Peyer's patch (tissue), 4 donors: ENCODE measurements at places on chromosomes 12 and 14. TPM values are rescaled to one million over a fixed set of nuclear protein-coding genes. Genes with fewer than 3 reads are reported as not detected.

DNA sequence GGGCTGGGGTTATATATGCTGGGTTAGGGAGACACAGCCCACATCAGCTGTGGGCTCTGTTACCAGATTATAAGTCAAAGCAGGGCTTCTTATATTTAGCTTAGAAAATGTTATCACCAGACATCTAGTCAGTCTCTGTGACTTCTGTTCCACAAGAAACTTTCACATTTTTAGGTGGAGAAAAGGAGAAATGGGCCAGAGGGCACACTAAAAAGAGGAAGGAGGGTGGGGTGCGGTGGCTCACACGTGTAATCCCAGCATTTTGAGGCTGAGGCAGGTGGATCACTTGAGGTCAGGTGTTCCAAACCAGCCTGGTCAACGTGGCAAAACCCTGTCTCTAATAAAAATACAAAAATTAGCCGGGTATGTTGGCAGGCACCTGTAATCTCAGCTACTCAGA, 28.0 kb upstream of the SLC38A1 start:
- no peak for DNase-seq

DNA sequence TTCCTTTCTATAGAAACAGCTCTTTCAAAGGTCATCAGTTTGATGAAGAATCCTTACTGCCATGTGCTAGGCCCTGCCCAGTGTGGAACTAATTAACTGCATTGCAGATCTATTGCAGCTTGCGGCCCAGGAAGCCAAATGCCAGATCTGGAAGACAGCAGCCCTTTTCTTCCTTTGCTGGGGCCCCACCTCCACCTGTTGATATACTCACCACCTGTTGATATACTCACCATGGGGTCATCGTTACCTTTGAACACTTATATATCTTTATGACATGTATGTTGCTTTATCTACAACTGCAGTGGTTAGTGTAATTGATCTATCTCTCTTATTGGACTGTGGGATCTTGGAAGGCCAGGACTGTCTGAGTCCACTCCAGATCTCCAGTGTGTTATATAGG, 292.5 kb downstream of the ATP23 start:
- peak; percentile 52 for DNase-seq

DNA sequence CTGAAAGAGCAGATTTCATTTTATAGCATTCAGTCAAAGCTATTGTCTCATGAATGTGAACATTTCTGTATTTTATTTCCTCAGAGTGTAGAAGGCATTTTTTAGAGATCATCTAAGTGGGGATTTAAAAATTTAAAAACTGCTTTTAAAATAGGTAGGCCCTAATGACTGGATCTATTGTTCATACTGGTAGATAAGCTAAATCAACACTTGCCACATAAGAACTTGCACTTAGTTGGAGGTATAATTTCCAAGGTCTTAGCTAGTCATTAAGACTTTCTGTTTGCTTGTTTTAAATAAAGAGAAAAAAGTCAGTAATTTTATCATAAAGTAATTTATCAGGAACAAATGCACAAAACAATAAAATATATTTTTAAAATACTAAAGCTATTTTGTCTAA, 75.2 kb upstream of the LMO3 start:
- DNase-seq = no peak

GRCh38 chr12:106583242-106584103, 669 bp downstream of the RFX4 start:
- DNase-seq = no peak

GRCh38 chr12:120015313-120015712, 26.3 kb downstream of the BICDL1 start:
- DNase-seq = no peak

DNA sequence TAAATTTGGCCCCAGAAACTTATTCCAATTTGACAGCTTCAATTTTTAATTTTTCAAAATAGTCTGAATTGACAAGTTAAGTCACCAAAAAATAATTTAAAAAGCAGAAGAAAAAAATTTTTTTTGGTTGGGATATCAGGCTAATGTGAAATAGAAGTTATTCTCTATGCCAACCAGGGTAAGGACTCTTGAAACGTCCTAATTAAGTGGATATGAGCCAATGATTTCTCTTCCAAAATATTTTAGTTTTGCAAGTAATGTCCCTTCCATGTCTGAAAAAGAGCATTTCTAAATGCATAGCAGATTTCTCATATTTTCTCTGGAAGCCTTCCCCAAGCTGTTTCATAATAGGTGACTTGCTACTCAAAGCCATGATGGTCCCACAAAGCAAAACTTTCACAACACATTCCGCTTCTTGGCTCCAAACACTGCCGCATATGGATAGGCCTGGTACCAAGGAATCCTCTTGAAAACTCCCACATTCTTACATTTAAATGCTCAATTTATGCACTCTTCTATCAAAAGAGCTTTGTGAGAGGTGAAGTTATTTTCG, 65.1 kb downstream of the SIX6 start:
- DNase-seq = no peak

Gene KRT82
- total RNA-seq = not detected

DNA sequence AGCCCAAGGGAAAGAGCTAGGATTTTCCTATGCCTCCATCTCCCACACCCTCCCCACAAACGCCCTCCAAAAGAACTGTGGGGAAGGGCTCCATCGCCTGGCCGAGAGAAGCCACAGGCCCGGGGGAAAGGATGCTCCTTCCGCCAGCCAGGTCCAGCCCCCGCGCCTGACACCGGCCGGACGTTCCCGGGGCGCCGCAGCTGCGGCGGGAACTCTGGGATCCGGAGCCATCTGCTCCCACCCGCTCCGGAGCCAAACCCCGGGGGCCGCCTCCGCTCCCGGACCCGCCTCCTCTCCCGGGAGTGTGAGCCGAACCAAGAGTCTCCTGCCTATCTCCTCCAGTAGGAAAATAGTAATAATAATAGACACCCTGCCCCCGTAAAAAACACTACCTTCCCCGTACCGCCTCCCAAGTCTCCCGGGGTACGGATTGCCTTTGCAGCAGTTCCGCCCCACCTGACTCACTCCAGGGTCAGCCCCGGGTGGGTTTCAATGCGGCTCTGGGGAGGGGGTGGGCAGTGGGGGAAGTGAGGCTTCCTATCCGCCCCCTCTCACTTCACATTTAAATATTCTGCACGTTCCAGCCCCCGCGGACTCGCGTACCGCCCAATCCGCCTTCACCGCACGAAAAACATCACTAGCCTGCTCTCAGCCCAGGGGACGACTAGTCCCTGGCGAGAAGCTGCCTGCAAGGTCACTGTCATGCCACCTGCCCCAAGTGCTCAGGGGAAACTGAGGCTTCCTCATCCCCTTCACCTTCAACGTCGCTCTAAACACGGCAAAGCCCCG, 2.4 kb downstream of the AGAP2 start:
- DNase-seq = no peak

DNA sequence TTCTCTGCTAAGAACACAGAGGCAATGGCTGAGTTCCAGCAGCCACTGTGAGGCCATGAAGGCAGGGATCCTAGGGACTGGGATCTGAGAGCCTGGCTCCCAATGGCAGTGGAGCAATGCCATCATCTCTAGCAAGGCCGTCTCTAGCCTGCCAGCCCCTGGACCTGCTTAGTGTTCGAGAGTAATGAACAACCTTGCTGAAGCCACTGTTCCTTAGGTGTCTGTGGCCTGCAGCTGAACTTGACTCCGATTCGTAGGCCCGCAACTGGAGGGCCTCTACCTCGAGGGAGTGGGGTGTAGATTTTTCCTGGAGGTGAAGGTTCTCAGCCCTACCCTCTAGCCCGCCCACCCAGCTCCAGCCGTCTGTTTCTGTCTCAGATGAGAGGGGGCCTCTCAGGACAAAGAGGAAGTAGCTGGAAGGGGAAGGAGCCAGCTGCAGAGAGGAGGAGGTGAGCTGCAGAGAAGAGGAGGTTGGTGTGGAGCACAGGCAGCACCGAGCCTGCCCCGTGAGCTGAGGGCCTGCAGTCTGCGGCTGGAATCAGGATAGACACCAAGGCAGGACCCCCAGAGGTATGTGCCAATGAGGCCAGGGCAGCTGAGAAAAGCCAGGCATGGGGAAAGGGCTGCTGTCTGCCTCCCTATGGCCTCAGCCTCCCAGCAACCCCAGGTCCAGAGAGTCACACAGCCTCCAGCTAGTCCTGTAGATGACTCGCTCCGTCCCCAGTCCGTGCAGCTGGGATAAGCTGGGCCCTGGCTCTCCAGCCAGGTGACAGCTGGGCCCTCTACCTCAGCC, at the start of gene PLD4:
Gene PLD4 (plus strand): TSS at position 459 of the 793 bp plus-strand sequence. CDS start 2,262 bp downstream, outside the sequence.
- no peak for DNase-seq

Gene TBX5
- not detected for total RNA-seq

DNA sequence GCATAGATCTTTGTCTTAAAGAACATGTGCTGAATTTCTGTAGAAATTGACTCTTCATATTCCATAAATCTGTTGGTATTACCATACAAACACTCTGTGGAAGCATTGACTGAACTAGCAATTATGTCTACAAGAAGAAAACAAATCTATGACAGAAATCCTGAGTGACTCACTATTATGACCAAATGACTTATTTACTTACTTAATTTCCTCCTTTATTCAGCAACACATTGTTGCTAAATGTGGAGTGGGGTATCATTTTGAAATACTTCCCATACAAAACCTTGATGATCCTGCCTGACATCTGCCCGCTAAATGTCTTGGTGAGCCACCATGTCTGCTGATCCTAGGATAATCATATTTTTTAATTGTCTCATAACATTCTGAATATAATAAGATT, 99.1 kb upstream of the SLCO1C1 start:
- no peak for DNase-seq

DNA sequence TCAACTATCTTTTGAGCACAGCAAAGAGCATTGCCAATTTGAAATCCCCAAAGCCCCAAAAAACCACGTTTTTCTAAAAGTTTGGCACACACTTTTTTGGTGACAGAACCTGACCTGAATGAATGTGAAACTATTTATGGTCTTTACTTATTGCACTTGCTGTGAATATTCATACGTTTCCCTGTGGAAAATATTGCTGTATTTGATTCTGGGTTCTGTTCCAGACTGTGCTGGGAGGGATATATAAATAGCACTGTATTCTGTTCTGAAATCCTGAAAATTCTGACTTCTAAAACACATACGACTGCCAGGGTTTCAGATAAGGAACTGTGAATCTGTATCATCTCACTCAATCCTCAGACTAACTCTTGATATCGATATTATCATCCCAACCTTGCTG, 35.1 kb downstream of the NR1H4 start:
- DNase-seq = no peak

DNA sequence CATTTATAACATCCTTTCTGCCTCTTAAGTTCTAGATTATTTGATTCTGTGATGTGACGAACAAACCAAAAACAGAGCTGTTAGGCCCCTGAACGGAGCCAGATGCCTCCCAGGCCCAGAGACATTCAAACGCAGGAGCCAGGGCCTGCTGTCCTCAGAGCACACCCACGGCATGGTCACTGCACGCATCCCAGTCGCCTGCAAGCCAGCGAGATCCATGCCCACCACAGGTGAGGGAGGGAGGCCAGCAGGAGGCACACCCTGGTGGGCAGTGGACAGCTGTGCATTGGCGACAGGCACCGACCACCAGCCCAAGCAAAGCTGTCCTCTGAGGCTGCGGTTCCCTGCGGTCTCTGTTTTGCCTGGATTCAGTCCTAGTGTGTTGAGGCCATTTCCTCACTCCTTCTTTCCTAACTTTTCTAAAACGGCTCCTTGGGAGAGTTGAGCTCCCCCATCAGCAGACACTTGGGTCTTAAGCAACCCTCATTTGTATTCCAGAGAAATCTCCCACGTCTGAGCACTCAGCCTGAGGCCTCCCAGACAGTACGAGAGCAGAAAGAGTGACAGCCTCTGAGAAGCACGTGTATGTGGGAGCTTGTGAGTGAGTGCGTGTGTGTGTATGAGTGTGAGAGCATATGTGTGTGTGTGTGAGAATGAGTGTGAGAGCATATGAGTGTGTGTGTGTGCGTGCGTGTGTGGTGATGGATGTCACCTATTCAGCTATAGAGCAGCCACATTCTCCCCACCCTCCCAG, 81.2 kb downstream of the CHGA start:
- DNase-seq = no peak

Gene LRRC10
- total RNA-seq = not detected

Gene TAS2R42
- total RNA-seq = not detected

DNA sequence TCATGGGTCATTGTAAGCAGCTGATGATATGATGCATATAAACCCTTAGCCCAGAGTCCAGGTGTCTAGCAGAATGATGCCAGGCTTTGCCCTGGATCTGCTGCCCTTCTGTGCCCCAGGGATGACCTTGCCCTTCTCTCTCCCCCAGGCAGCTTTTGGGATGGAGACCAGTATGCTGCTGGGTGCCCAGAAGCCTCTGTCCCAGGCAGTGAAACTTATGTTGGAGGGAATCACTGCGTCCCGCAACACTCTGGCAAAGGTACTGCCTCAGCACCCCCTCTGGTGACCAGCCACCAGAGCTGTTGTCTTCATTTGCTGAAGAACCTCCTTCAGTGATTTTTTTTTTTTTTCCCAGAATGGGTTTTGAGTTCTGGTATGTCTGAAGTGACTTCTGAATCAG, 23.3 kb downstream of the CYP46A1 start:
- DNase-seq = no peak
